ENCODE measurements at places on chromosomes 7 and 10.

GRCh38 chr10:65125212-65125611 lies 1604.0 kb downstream of the REEP3 start:
- DNase-seq, result no peak

DNA sequence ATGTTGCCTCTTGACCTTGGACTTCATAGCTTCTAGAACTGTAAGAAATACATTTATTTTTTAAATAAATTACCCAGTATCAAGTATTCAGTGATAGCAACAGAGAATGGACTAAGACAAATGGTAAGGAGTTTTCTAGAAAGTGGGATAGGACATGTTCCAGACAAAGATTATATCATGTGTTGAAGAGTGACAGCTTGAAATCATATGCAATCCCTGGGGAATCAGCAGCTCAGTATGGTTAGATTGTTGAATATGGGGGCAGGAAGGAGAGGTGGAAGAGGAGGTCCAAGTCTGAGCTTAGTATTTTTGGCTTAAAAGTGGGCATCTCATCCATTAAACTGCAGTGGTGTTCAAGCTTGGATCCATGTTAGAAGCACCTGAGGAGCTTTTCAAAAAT lies 74.1 kb downstream of the ENTPD1 start:
- DNase-seq, result no peak

- DNase-seq, result no peak
Measured at GRCh38 chr7:82762880-82763279, 319.3 kb upstream of the CACNA2D1 start.

DNA sequence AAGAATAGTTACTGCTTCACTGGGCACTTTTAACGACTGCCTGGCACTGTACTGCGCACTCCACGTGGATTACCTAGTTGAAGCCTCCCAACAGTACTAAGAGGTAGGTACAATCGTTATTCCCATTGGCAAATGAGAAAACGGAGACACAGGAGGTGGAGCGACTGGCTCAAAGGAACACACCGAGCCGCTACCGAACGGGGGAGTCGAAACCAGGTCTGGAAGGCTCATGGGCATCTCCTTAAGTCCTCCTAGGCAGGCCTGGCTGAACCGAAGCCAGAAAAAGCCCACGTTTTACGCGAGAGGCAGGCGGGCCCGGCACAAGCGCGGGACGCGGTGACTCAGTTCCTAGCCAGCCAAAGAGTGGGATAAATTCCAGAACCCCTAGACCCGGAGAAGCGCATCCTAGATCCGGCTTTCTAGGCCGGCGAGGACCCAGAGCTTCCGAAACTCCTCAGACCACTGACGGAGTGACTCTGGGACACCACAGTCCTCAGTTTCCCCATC lies 472 bp downstream of the PDAP1 start:
- peak; percentile 51 for DNase-seq

DNA sequence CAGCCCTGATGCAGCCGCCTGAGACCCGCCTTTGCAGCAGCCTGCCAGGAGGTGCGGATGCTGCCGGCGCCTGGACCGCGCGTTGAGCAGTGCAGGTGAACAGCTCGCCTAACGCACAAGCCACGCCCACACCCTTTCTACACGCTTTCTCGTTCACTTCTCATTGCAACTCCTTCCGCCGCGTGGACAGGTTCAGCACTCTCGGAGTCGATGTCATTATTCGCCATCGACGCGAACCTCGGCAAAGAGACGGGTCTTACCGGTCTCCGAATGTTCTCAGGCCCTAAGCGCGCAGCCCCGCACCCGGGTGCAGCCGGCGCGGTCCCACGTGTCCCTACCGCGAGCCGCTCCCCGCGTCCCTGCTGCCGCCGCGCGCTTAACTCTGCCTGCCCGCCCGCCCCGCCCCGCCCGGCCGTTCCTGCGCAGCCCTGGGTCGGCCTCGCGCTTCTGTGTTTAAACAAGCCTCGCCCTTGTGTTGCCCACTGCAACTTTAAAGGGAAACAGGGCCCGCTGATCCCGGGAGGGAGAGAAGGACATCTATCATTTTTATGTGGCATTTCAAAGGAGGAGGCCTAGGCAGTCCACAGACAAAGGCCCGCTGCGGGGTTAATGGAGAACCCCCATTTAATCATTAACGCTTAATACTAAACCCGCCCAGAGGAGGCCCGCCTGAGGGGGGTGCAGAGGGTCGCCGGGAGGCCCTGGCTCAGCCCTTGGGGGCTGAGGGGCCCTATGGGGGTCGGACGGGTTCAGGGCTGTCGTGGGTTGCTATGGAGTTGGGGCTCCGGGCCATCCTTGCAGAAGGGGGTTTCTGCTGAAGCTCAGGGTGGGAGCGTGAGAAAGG lies 128.5 kb downstream of the WDR11 start:
- no peak for DNase-seq

Data from NAMALWA (cell line).